ENCODE measurements at places on chromosomes 13 and 19.

DNA sequence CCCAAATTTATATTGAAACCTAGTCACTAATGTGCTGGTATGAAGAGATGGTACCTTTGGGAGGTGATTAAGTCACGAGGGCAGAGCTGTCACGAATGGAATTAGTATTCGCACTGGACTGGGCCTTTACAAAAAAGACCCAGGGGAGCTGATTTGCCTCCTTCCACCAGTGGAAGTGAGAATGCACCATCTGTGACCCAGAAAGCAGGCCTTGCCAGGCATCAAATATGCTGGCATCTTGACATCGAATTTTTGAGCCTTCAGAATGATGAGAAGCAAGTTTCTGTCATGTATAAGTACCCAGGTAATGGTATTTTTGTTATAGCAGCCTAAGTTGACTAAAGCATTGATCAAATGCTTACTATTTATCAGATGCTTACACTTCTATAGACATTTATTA lies 373.6 kb downstream of the FGF14 start:
- DNase-seq, result no peak

GRCh38 chr19:3045885-3046697 lies 16.2 kb downstream of the TLE5 start:
- DNase-seq, result no peak

DNA sequence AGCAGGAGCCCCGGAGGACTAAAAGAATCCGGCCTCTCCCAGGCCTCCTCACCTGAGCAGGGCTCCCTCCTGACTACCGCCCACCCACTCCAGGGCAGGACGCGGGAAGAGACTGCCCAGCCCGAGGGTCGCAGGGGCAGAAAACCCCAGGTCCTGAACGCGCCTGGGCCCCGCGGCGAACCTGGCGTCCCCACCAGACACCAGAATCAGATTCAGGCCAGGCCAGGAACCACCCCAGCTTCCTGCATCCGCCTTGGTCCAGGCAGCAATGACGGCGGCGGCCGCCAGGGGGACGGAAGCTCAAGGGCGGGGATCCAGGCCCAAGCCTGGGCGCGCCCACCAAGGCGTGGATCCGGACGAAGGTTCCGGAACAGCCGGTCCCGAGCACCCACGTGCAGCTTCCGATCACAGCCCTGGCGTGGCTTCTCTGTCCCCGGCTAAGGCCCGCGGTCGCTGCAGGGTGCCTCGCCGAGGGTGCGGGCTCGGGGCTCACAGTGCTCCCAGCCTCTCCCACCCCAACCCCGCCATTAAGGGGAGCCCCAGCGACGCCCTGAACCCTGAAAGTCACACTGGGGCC lies 3.6 kb downstream of the LGALS7 start:
- no peak for DNase-seq

GRCh38 chr19:21617740-21618339 lies 112.4 kb downstream of the ZNF429 start:
- DNase-seq, result no peak

GRCh38 chr19:58001895-58002369 lies 688 bp downstream of the ZNF606 start:
- DNase-seq, result no peak

- DNase-seq, result no peak
These were observed 62.5 kb downstream of the RFX2 start for GRCh38 chr19:6047741-6048251.

GRCh38 chr13:21894091-21894490 lies 223.2 kb downstream of the FGF9 start:
- DNase-seq, result no peak

All from H54 (cell line).